ENCODE measurements at places on chromosomes 12 and 14.

GRCh38 chr12:128623748-128624147 is 200.0 kb downstream of the SLC15A4 start:
- no peak for DNase-seq

DNA sequence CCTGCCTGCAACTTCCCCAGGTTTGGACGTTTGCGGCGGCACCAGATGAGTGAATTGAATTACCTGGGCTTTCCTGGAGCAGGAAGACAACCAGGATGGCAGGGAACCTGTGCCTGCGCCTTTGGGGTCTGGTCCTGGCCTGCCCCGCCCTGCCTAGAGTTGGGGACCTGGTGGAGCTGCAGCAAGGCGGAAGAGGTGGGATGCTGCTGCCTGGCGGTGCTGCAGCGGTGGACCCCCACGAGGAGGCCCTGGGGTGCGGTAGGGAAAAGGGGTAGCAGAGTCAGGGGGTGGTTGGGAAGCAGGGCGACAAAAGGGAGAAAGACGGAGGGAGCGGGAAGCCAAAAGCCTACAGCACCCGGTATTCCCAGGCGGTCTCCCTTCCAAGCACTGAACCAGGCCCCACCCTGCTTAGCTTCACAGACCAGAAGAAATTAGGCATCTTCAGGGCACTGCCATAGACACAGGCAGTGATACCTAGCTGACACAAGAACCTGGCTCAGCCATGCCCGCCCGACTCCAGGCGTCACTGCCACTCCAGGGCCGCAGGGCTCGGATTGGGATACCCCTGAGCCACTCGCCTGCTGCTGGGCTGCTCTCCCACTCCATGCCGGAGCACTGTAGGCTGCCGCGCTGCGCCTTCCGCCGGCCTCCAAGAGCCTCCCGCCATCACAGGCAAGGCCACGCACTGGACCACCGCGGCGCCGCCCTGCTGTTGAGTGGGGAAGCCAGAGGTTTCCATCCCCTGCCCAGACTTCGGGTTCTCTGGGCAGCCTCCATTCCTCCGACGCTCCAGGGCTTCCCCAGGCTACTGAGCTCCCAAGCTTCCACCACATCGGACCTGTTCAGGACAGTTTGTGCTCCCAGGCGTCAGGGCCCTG is 155.2 kb upstream of the ALG10B start:
- DNase-seq = no peak

DNA sequence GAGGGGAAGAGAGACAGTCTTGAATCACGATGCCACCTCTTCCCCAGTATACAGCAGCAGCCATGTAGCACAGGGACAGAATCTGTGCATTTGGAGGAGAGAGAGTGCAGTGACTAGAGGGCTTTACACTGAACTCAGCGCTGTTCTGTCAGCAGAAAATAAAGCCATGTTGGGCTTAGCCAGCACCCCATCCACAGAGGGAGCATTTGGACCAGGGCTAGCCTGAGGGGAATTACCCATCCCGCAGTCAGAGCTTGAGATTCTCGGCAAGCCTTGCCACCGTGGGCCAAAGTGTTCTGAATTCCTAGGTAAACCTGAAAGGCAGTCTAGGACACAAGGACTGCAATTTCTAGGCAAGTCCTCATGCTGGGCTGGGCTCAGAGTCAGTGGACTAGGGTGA is 120.4 kb upstream of the CNOT2 start:
- no peak for DNase-seq

DNA sequence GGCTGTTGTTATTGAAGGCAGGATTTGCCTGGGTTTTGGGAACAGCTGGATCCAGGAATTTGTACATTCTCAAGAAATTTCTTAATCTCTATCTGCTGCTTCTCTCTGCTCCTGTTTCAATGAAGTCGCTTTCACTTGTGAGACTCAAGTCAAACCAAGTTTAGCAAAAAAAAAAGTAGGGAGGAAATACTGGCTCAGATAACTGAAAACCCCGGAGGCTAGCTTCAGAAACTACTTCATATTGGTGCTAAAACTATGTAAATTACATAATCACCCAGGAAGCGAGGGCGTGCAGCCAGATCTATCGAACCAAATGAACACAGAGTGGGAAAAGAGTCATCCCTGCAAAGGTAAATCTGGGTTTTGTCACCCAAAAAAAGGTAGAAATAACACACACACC is 68.3 kb upstream of the FICD start:
- DNase-seq = no peak

DNA sequence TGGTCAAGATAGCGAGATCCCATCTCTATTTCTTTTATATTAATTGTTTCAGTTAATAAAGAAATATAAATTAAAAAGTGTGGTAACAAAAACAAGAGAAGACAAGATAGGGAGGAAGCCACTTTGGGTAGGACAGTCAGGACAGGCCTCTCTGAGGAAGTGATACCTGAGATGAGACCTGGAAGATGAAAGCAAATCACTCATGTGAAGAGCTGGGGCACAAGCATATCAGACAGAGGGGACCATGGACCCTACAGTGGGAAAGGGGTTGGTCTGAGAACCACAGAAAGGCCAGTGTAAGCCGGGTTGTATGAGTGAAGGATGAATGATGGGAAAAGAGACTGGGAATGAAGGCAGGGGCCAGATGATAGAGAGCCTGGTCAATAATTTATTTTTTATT is 1.8 kb upstream of the MED6 start:
- DNase-seq = no peak

DNA sequence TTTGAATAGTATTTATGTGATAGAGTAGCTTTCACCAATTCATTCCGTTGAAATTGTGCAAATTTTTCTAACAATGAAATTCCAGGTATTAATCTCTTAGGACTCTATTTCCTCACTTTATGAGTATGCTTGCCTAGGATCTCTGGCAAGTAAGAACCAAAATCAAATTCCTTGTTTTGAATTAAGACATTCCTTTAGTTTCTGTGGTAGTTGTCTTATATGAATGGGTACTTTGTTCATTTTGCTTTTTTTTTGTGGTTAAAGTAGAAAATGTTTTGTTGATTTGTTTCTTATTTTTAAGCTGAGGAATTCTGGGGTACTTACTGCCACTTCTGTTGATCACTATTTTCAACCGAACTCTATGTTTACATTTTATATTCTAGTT is 59.8 kb downstream of the KITLG start:
- DNase-seq = no peak

- DNase-seq = no peak
These were observed 81.0 kb upstream of the PLEKHG7 start for GRCh38 chr12:92621833-92622232.

DNA sequence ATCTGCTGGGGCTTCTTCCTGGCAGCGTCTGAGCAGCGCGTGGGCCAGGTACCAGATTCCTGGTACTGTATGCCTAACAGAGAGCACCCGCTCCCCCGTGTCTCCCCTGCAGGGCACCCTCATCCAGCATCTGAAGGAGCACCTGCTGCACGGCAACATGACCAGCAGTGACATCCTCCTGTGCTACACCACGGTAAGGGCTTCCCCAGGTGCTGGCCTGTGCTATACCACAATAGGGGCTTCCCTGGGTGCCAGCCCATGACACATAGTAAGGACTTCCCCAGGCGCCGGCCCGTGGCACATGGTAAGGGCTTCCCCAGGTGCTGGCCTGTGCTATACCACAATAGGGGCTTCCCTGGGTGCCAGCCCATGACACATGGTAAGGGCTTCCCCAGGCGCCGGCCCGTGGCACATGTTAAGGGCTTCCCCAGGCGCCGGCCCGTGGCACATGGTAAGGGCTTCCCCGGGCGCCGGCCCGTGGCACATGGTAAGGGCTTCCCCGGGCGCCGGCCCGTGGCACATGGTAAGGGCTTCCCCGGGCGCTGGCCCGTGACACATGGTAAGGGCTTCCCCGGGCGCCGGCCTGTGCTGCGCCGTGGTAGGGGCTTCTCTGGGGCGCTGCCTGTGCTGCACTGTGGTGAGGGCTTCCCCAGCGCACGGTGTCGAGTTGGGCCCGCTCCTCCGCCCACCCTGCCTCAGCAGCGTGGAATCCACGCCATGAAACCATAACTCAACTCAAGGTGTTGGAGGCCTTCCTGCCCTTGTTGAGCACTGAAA is 49.3 kb downstream of the AACS start:
- no peak for DNase-seq

DNA sequence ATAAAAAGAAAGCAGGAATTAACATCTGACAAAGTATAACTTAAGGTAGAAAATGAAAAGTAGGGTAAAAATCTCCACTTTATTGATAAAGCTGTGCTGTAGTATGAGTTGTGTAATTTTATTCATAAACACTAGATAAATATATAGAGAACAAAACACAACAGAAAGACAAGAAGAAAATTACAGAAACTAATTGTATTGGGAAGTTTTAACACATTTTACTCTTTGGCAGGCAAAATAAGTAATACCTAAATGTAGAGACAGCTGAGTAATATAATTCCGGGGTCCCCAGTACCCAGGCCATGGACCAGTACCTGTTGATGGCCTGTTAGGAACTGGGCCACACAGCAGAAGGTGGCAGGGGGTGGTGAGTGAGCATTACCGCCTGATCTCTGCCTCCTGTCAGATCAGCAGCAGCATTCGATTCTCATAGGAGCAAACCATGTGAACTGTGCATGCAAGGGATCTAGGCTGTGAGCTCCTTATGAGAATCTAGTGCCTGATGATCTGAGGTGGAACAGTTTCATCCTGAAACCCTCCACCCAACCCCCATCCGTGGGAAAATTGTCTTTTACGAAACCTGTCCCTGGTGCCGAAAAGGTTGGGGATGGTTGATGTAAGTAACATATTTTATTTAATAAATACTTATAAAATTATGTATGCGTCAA is 84.4 kb upstream of the ETV6 start:
- DNase-seq = no peak

GRCh38 chr12:106195621-106196027 is 52.2 kb downstream of the CKAP4 start:
- no peak for DNase-seq

- DNase-seq = no peak
These were observed 72.1 kb downstream of the PHLDA1 start for GRCh38 chr12:75959506-75959905.

DNA sequence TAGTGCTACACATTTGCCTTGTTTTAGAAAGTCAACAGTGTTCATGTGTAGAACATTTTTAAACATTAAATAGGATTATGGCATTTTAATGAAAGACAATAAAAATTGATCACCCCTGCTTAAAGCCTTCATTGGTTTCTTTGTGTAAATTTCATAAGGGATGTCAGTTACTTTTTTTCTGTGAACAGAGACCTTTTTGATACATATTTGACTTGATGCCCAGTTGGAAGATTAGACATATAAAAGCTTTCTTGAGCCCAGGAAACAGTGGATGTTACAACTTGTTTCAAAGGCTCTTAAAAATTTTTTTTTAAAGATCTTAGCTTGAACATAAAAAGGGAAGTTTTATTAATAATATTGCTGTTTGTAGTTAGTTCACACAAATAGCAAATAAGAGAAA is 168.7 kb upstream of the PDZRN4 start:
- no peak for DNase-seq

- DNase-seq = no peak
These were observed 1845.8 kb upstream of the SEL1L start for GRCh38 chr14:83379436-83379835.

GRCh38 chr14:21106176-21106497 is 5.3 kb downstream of the TMEM253 start:
- DNase-seq = no peak

DNA sequence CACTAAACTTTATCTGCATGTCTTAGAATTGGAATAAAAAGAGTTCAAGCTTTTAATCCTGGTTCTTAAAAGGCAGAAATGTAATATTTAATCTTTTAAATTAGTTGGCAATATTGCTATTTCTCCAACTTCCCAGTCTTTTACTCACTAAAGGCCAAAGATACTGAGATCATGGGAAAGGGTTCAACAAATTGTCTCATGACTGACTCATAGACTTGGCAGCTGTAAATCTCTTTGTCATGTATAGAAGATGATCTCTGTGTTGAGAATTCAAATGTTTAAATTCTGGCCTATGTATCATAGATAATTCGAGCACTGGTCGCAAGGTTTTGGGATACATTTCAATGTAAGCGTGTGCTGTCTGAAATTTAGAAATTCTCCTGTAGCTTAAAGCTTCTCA is 40.1 kb upstream of the STRAP start:
- DNase-seq = no peak

- DNase-seq = no peak
These were observed at the start of gene SDS for GRCh38 chr12:113403435-113404415. Gene SDS (minus strand): TSS chr12:113403887. CDS start chr12:113399708, 4,179 bp downstream.

- no peak for DNase-seq
These were observed 12.1 kb downstream of the FRMD6 start for GRCh38 chr14:51663783-51664326.

DNA sequence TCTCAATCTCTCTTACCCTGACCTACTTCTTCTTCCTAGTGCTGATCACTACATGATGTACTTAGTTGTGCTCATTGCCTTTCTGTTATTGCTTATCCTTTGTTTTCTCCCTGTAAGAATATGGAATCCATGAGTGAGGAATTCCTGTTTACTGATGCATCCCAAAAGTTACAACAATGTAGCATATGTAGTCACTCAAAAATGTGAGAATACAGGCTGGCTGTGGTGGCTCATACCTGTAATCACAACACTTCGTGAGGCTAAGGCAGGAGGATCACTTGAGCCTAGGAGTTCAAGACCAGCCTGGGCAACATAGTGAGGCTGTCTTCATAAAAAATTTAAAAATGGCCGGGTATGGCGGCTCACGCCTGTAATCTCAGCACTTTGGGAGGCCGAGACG is 8.0 kb upstream of the WDR20 start:
- DNase-seq = no peak

DNA sequence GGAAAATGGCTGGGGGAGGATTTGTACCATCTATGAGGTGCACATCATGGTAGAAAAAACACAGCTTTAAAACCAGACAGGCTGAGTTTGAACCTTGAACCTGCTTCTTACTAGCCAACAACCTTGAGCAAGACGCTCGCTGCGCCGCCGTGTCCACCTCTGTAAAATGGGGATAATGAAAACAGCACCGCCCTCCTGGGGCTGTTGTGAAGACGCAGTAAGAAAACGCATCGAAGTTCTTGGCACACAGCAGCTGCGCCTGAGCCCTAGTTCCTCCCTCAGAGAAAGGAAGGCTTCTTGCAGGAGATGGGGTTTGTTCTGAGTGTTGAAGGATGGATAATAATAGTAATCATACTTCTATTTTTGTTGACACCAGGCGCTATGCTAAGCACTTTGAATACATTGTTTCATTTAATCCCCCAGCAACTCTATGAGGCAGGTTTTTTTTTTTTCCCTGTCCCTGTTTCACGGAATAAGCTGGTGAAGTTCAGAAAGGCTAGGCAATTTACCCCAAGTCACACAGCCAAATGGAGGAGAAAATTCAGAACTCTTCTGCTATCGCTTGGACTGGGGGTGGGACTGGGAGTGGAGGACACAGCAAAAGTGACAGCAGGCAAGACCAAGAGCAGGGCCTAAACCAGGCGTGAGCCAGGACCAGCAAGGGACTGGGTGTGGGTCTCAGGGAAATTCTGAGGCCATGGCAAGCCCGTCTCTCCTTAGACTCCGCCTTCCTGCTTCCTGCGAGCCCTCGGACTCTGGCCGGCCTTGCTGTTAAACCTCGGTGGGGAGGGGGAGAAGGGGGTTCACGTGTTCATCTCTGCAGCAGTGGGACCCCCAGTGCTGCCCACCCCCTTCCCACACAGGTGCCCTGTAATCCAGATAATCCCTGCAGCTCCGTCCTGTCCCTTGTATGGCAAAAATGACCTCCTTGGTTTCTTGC is 97.5 kb downstream of the LRRC74A start:
- no peak for DNase-seq

GRCh38 chr12:50725011-50725942 is 38.6 kb upstream of the ATF1 start:
- DNase-seq = no peak

Data from NCI-H1436 treated with DMSO at 0.1 percent for 48 hours (cell line).